Neural progenitor cell (in vitro differentiated cells): ENCODE measurements at places on chromosomes 2 and 18.

- no peak for DNase-seq
Measured at GRCh38 chr2:237500681-237501424, 13.8 kb downstream of the MLPH start.

- no peak for DNase-seq
Measured at GRCh38 chr2:154608438-154608837, 90.1 kb upstream of the KCNJ3 start.

DNA sequence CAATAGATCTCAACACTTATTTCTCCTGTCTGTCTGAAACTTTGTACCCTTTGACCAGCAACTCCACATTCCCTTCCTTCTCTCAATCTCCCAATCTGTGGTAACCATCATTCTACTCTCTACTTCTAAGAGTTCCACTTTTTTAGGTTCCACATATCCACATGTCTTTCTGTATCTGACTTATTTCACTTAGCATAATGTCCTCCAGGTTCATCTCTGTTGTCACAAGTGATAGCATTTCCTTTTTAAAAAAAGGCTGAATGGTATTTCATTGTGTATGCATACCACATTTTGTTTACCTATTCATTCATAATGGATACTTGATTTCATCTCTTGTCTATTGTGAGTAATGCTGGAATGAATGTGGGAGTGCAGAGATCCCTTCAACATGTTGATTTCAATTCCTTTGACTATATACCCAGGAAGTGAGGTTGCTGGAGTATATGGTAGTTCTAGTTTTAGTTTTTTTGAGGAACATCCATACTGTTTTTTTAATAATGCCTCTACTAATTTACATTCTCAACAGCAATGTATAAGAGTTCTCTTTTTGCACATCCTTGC, 18.8 kb upstream of the MMADHC start:
- no peak for DNase-seq

- DNase-seq = no peak
Measured at GRCh38 chr2:105652014-105652796, 92.5 kb upstream of the NCK2 start.

DNA sequence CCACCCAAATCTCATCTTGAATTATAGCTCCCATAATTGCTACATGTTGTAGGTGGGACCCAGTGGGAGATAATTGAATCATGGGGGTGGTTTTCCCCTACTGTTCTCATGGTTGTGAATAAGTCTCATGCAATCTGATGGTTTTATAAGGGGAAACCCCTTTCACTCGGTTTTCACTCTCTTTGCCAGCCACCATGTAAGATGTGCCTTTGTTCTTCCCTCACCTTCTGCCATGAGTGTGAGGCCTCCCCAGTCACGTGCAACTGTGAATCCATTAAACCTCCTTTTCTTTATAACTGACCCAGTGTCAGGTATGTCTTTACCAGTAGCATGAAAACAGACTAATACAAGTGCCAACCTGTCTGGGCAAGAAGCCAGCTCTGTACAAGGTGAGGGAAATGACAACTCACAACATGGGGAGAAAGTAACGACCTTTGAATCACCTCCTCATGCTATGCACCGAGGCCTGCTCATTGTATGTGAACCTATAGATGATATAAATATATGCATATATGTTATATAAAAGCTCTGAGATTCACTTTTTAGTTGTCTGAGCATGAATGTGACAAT, 162.2 kb downstream of the ALPK2 start:
- no peak for DNase-seq

- peak; percentile 8 for DNase-seq
Measured at GRCh38 chr18:66457245-66457644, 146.6 kb downstream of the CDH19 start.

DNA sequence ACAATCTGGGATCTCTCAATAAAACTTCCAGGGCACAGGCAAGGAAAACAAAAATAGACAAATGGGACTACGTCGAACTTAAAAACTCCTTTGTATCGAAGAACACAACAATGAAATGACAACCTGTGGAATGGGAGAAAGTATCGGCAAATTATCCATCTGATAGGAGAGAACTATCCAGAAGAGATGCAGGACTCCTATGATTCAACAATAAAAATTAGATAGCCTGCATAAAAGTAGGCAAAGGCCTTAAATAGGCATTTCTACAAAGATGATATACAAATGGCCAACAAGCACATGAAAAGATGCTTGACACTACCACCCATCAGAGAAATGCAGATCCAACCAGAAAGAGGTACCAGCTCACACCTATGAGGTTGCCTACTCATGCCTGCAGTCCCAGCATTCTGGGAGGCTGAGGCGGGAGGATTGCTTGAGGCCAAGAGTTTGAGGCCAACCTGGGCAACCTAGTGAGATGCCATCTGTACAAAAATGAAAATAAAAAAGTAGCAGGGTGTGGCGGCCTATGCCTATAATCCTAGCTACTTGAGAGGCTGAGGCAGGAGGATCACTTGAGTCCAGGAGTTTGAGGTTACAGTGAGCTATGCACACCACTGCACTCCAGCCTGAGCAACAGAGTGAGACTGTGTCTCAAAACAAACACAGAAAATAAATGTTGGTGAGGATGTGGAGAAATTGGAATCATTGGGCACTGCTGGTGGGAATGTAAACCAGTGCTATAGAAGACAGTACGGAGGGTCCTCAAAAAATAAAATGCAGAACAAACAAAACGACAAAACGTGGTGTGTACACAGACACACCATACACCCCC, 21.6 kb downstream of the TWIST2 start:
- DNase-seq = no peak

- no peak for DNase-seq
Measured at GRCh38 chr2:177283906-177284305, 19.4 kb upstream of the NFE2L2 start.

DNA sequence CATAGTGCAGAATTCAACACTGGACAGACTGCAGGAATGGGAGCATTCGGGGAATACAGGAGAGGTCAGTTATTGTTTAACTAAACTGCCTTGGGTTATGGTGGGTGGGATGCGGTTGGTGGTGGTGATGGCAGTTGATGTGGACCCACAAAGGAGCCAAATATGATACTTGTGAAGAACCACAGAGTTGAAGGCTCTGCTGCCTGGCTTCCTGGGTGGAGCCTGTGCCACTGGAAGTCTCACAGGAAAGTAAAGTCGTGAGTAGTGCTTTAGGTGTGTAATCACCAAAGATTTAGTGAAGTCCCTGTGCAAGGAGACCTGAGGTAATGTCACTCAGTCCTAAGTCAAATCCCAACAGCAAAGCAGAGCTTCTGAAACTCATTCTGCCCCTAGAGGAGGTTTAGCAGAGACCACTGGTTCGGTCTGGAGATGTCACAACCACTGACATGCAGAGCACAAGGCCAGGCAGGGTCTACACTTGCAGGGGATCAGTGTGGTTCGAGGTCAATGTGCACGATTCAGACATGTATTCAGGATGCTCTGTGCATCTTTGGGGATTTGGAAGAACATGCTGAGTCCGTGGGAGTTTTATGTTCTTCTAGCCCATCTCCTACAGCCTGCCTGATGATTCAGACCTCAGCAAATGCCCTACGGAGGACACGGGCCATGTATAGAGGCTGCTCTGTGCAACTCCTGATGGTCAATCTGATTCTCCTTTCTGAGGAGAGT, 1150.9 kb downstream of the RPIA start:
- no peak for DNase-seq

- no peak for DNase-seq
Measured at GRCh38 chr2:224885836-224886547, 156.3 kb downstream of the DOCK10 start.

- DNase-seq = peak; percentile 85
Measured at GRCh38 chr18:31497836-31498573, at the start of gene DSG2. TSS of gene DSG2 (plus strand) at chr18:31498177. CDS start at chr18:31498252, 75 bp downstream.

DNA sequence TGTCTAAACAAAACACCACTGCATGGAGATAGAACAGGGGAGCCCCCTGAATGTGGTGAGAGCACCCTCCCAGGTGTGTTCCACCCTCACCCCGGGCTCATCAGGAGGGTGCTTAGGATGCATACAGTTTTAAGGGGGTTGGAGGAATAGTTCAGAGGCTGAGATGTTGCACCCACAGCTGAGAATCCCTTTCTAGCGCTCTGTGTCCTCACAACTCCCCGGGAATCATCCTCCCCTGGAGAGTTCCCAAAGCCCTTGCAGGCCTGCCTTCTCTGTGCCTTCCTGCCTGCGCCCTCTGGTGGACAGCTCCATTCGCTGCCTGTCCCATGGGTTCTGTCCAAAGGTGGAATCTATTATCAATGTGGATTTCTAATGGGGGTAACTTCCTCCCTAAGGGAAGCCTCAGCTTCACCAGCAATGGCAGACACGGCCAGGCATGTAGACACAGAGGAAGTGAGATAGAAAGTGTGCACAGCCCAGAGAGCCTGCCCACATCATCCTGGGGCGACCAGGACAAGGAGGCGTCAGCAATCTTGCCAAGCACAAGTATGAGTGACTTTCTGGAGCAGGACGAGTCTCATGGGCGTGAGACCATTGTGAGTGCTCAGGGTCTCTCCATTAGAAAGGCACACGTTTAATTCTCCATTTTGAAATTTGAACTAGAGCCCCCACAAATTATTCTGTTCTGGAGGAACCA, 1.2 kb upstream of the UGT1A5 start:
- peak; percentile 85 for DNase-seq

GRCh38 chr2:24077535-24077877, 1.4 kb upstream of the SF3B6 start:
- DNase-seq = no peak

DNA sequence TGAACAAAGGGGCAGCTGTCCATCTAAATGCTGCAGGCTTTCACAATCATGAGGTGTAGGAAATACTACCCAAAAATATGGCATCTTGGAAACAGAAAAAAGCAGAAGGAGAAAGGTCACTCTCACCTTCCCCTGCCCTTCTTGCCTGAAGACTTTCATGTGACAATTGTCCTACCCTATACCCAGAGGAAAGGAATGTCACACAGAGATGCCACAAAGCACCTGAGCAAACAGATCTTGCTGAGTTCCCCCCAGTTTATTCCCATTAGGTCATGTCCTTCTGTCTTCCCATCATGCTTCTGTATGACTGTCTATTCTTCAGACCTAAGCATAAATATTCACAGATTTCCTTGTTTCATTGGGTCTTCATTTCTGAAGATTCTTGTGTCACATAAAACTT, 116.6 kb upstream of the MSH6 start:
- DNase-seq = no peak

DNA sequence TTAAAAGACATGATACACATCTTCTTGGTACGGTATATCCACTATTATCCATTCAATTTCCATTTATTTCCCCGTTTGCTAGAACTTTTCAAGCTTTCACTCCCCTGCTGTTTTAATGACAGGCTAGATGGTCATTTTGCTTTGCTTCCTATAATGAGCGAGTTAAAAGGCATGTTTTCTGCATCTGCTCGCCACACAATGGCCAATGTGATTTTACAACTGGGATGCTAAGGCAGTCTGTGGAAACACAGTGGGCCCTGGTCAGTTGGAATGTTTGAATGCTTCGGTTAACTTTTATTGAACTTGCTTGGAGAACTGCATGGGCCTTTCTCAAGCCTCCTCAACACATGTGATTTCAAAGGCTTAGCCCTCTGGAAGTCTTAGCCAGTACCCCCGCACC, 48.4 kb upstream of the TNP1 start:
- DNase-seq = no peak

- DNase-seq = no peak
Measured at GRCh38 chr2:141207036-141207385, 923.8 kb downstream of the LRP1B start.

GRCh38 chr2:187574969-187575750, 20.9 kb upstream of the TFPI start:
- no peak for DNase-seq

- no peak for DNase-seq
Measured at GRCh38 chr2:221124532-221125240, 447.4 kb downstream of the EPHA4 start.

- peak; percentile 67 for DNase-seq
Measured at GRCh38 chr2:200705305-200706041, 106.2 kb upstream of the BZW1 start.
